ENCODE measurements at places on chromosomes 11 and 22.

DNA sequence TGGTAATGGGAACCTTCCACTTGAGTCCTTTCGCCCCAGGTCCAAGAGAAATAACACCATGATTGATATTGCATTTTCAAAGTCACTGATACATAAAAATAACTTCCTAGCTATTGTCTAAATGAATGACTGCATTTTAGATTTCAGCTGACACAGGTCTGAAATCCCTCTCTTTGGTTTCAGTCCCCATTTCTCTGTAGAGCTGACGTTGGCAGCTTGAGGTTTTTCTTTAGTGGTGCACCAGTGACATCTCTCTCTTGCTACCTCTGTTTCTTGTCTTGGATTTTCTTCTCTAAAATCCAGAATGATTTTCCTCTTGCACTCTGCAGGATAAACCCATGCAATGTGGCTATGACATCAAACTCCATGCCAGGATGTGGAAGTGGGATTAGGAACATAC, 31.7 kb upstream of the SORL1 start:
- DNase-seq, result no peak

GRCh38 chr22:48105259-48105658, 1342.8 kb downstream of the TBC1D22A start:
- no peak for DNase-seq

- no peak for DNase-seq
Observed at GRCh38 chr11:128498721-128499245, 88.6 kb downstream of the ETS1 start.

- DNase-seq, result no peak
Observed at GRCh38 chr11:59710136-59710847, 3.4 kb downstream of the OR10V1 start.

DNA sequence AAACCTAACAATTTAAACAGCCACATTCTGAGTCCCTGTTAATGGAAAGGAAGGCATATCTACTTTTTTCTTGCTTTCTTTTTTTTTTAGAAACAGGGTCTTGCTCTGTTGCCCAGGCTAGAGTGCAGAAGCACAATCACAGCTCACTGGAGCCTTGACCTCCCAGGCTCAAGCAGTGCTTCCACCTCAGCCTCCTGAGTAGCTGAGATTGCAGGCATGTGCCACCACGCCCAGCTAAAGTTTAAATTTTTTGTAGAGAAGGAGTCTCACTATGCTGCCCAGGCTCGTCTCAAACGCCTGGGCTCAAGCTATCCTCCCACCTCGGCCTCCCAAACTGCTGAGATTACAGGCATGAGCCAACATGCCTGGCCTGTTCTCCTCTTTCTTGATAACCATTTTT, 25.4 kb downstream of the ARFGAP3 start:
- DNase-seq, result no peak

- peak; percentile 12 for DNase-seq
Observed at GRCh38 chr22:29152045-29152953, 53.4 kb upstream of the EMID1 start.

- DNase-seq, result no peak
Observed at GRCh38 chr11:102423936-102424335, 28.6 kb downstream of the TMEM123 start.
